ENCODE measurements at places on chromosomes 12 and 14.

DNA sequence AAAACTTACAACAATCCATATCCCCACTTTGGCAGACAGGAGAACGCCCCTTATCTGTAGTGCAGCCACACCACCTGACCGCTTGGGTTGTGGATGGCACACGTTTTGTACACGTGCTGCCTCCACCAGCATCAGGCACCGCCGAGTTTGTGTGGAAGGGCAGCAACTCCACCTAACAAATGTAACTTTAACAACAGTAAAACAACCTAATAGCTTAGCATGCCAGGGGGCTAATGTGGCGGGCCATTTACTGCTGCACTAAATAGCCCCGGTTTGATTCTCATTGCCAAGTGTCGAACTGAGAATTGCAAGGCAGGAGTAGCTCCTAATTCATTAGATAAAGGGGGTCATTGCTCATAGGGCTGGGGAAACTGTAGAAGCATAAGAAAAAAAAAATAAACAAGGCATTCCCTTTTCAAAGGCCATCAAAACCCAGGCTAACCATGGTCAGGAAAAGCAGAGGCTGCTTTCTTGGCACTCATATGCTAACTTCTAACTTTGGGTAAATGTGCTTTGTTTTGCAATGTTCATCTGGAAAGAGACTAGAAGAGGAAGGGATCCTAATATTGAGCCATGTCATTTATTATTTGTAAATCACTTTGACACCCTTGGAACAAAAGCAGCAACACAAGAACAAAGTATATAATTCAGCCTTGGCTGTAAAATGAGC is 279.7 kb upstream of the SOX5 start:
- no peak overlapping the region for H3K4me3 ChIP-seq
- no peak overlapping the region for H3K27ac ChIP-seq
- no peaks in the 10 kb centered on the region for H3K27me3 ChIP-seq
- H3K4me1 ChIP-seq = peaks cover 5% of the 10 kb centered on the region

- no peaks in the 10 kb centered on the region for H3K36me3 ChIP-seq
- no peaks in the 10 kb centered on the region for H3K4me1 ChIP-seq
- no peak overlapping the region for H3K4me3 ChIP-seq
- H3K27me3 ChIP-seq = peaks cover 12% of the 10 kb centered on the region
- DNase-seq = no peak
Measured at GRCh38 chr12:71465796-71466195, 26.2 kb downstream of the LGR5 start.

GRCh38 chr12:27025116-27025515 is 2.8 kb downstream of the MED21 start:
- DNase-seq = no peak
- H3K36me3 ChIP-seq = peaks cover 6% of the 10 kb centered on the region
- peak overlapping the region; percentile 61 for H3K27ac ChIP-seq
- peaks cover 5% of the 10 kb centered on the region for H3K27me3 ChIP-seq

GRCh38 chr12:24047326-24047725 is 97.9 kb upstream of the SOX5 start:
- H3K36me3 ChIP-seq = no peaks in the 10 kb centered on the region
- DNase-seq = no peak
- H3K4me1 ChIP-seq = no peaks in the 10 kb centered on the region
- no peaks in the 10 kb centered on the region for H3K27me3 ChIP-seq
- H3K4me3 ChIP-seq = no peak overlapping the region

DNA sequence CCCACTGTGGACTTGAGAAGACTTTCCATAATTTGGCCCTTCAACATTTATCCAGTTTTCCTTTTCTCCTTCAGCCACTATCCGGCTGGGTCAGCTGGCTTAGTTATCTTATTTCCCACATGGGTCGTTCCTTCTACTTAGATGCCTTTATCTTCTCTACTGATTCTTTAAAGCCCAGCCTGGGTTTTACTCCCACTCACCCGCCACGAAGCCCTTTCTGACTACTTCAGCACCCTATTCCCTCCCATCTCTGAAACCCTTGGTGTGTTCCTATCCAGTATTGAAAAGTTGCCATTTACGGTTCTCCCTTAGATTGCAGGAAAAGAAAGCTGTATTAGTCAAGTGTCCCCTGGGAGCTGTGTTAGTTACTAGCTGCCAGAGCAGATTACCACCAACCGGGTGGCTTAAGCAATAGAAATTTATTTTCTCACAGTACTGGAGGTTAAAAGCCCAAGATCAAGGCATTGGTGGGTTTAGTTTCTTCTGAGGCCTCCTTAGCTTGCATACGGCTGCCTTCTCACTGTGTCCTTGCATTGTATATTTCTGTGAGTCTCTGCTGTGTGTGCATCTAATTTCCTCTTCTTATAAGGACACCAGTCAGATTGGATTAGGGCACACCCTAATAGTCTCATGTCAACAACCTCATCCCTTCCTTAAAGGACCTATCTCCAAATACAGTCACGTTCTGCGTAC is 105.5 kb downstream of the GPATCH2L start:
- H3K27me3 ChIP-seq = no peaks in the 10 kb centered on the region
- H3K36me3 ChIP-seq = no peaks in the 10 kb centered on the region
- H3K4me3 ChIP-seq = no peak overlapping the region
- H3K4me1 ChIP-seq = no peaks in the 10 kb centered on the region
- no peak overlapping the region for H3K27ac ChIP-seq

DNA sequence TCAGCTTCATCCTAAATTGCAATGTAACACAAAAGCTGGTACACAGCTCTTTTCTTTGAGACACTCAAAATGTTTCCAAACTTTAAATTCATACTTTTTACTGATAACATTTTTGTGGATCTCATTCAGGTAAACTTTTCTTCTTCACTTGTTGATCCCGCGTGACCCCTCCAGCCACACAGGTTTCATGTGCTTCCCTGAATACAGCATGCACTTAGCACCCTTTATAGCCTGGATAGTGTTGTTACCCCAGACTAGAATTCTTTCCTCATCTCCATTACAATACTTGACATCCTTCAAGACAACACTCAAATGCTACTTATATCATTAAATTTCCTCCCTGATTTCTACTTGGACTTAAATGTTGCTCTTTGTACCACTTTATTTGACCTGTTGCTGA is 373.4 kb downstream of the RAD51B start:
- no peak for DNase-seq
- H3K27me3 ChIP-seq = no peaks in the 10 kb centered on the region
- H3K36me3 ChIP-seq = peaks cover 2% of the 10 kb centered on the region
- H3K27ac ChIP-seq = no peak overlapping the region

- H3K27me3 ChIP-seq = no peaks in the 10 kb centered on the region
- no peak overlapping the region for H3K27ac ChIP-seq
- H3K4me3 ChIP-seq = no peak overlapping the region
Measured at GRCh38 chr12:67509666-67510386, 138.7 kb upstream of the DYRK2 start.

DNA sequence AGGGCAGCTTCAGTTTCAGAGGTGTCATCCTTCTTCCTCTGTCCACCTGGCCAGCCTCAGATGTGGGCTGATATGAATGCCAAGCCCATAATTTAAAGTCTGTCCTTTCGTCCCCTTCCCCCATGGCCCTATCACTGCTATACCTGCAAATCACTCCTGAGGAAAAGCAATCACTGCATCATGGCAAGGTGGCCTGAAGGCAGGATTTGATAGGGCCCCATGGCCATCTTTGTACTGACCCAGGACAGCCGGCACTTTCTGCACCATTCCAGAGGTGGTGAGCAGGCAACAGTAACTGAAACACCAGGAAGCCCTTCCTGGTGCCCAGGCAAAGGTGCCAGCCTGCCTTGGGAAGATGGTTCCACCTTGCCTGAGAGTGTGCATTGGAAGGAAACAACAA is 60.8 kb downstream of the ANO2 start:
- H3K4me3 ChIP-seq = no peak overlapping the region
- H3K4me1 ChIP-seq = peaks cover 6% of the 10 kb centered on the region
- H3K27ac ChIP-seq = no peak overlapping the region
- no peaks in the 10 kb centered on the region for H3K36me3 ChIP-seq
- DNase-seq = no peak

GRCh38 chr14:91464615-91465205 is 45.4 kb downstream of the PPP4R3A start:
- H3K4me1 ChIP-seq = peaks cover 51% of the 10 kb centered on the region
- peaks cover 50% of the 10 kb centered on the region for H3K36me3 ChIP-seq
- no peak overlapping the region for H3K4me3 ChIP-seq
- peak overlapping the region; percentile 87 for H3K27ac ChIP-seq
- DNase-seq = peak; percentile 18
- H3K27me3 ChIP-seq = no peaks in the 10 kb centered on the region

GRCh38 chr14:63453443-63453936 is 89.7 kb downstream of the PPP2R5E start:
- no peak overlapping the region for H3K4me3 ChIP-seq
- peaks cover 6% of the 10 kb centered on the region for H3K4me1 ChIP-seq
- H3K36me3 ChIP-seq = peaks cover 8% of the 10 kb centered on the region
- H3K27ac ChIP-seq = no peak overlapping the region
- no peaks in the 10 kb centered on the region for H3K27me3 ChIP-seq
- DNase-seq = no peak

DNA sequence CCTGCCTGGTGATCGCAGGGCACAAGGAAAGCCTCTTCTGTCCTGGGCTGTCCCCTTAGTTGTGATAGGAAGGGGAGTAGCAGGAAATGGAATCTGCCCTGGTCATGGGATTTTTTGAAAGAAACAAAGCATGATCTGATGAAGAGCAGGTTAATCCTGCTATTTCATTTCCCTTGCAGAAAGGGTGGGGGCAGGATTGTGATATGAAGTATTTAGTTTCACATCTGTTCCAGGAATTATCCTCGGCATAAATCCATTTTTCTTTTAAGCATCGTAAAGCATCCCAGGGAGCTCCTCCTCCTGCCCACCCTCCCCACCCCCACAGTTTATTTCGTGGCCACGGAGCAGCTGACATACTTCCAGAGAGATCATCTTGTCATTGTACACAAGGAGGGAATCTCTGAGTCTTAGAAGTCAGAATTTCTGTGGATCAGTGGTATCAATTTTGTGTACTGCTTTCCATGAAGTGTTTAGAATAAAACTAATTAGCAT is 53.1 kb downstream of the TGFB3 start:
- H3K4me3 ChIP-seq = no peak overlapping the region
- no peaks in the 10 kb centered on the region for H3K27me3 ChIP-seq
- DNase-seq = no peak
- H3K27ac ChIP-seq = no peak overlapping the region
- no peaks in the 10 kb centered on the region for H3K36me3 ChIP-seq

DNA sequence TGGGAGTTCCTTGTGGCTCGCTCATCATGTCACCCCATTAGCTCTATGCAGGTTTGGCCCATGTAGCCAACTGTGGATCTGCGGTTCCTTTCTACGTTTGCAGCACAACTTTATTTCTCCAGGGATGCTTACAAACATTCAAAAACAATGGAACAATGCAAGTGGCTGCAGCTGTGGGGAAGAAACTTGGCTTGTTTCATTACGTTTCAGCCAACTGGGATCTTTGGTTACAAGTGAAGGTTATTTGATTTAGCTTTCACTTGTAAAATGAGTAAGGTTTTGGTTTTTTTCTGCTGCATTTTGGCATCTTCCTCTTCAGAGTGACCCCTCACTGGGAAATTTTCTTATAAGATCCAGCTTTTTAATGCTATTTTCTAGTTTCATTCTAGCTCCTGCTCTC is 105.9 kb downstream of the PLXNC1 start:
- H3K27me3 ChIP-seq = no peaks in the 10 kb centered on the region
- no peak for DNase-seq
- H3K4me3 ChIP-seq = no peak overlapping the region
- peaks cover 7% of the 10 kb centered on the region for H3K36me3 ChIP-seq
- H3K27ac ChIP-seq = no peak overlapping the region

DNA sequence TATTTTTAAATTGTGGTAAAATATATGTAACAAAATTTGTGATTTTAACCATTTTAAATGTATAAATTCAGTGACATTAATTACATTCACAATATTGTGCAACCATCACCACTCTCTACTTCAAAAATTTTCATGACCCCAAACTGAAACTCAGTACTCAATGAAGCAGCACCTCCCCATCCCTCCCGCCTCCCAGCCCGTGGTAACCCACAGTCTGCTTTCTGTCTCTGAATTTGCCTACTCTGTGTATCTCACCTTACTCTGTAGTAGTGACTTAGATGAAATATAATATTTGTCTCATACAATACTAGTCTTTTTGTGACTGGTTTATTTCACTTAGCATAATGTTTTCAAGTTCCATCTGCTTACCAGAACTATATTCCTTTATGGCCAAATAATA is 36.2 kb downstream of the EML1 start:
- H3K36me3 ChIP-seq = no peaks in the 10 kb centered on the region
- H3K27me3 ChIP-seq = peaks cover 56% of the 10 kb centered on the region
- peaks cover 4% of the 10 kb centered on the region for H3K4me1 ChIP-seq
- no peak for DNase-seq

DNA sequence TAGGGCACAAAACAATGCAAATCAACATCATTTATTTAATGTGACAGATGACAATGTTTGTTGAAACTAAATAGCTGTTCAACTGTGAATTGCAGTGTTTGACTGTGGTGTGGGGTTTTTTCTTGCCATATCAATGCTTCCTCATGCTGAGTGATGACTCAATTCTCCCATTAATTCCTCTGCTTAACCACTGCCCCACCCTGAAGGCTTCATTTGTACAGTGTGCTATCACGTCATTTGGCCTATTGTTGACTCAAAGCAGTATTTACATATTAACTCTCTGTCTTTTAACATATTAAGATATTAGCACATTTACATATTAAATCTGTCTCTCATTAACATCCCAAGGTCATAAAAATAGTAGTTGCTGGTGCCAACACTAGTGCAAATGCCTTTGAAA is 164.8 kb upstream of the NRXN3 start:
- H3K36me3 ChIP-seq = peaks cover 11% of the 10 kb centered on the region
- H3K27me3 ChIP-seq = peaks cover 16% of the 10 kb centered on the region
- H3K4me1 ChIP-seq = peaks cover 15% of the 10 kb centered on the region
- peak; percentile 2 for DNase-seq
- no peak overlapping the region for H3K27ac ChIP-seq
- no peak overlapping the region for H3K4me3 ChIP-seq

DNA sequence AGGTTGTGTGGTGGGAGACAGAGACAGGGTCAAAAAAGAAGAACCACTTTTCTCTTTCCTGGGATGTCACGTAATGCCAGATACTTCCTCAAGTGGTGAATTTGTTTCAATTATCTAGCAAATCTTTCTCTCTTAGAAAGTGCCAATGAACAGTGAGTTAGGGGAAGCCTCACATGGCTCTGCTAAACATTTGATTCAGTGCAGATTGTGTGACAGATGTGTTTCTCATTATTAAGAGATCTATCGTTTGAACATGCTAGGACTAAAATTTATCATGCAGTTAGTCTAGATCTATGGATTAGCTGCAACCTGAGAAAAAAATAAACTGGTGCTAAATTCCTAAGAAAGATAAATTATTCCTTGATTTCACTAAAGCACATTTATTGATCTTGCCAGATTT is 247.8 kb downstream of the MDGA2 start:
- no peaks in the 10 kb centered on the region for H3K36me3 ChIP-seq
- no peak overlapping the region for H3K27ac ChIP-seq
- H3K4me1 ChIP-seq = no peaks in the 10 kb centered on the region
- no peak for DNase-seq
- H3K4me3 ChIP-seq = no peak overlapping the region

DNA sequence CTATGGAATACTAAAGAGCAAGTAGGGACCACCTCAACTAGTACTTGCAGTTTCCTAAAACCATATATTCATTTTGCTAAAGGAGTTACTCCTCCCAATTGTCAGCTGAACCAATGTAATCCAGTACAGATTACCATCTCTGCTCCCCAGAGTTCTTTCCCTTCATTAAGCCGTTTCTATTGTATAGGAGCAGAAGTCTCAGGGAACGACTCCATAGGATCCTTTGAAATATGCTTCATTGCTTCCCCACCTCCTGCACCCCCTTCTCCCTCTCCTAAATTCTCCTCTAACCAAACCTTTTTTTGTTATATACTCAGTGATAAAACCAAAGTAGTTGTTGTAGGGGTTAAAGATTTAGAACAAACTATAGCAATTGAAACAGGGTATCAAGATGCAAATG is 30.7 kb upstream of the LALBA start:
- peaks cover 34% of the 10 kb centered on the region for H3K27me3 ChIP-seq
- no peak overlapping the region for H3K4me3 ChIP-seq
- DNase-seq = no peak
- H3K36me3 ChIP-seq = peaks cover 6% of the 10 kb centered on the region
- H3K27ac ChIP-seq = no peak overlapping the region

All from activated T-cell treated with anti-CD3 and anti-CD28 coated beads, Interleukin-2, amount 50 U/mL, for 72 hours (primary cell).